ENCODE measurements at places on chromosomes 2 and 18.

GRCh38 chr2:191757208-191757607 is 79.3 kb downstream of the NABP1 start:
- DNase-seq: no peak

DNA sequence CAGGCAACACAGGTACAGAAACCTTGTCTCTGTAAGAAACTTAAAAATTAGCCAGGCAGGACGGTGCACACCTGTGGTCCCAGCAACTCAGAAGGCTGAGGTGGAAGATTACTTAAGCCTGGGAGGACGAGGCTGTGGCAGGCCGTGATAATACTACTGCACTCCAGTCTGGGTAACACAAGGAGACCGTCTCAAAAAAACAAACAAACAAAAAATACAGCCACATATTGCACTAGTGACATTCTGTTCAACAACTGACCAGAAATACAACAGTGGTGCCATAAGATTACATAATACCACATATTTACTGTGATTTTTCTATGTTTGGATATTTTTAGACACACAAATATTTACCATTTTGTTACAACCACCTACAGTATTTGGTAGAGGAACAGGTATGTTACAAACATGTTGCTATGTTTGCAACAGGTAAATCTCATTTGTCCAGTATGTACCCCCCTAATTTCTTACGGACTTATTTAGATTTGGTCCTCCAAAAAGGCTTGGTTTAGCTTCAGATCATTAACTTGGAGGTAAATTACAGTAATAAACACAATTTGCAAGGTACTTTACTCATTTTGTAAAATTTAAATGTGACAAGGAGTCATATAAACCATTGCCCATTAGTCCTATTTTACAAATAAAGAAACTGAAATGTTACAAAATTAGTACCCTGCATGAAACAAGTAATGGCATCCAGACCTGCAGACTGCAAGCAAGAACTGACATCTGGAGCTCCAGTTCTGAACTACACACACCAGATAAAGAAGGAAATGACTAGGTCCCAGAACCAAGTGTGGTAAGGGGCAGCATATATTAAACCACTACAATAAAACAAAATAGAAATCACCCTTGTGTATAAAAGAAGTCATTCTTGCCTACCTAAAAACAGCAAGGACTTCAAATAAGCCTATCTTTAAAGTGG is 36.8 kb downstream of the TRIP12 start:
- no peak for DNase-seq

DNA sequence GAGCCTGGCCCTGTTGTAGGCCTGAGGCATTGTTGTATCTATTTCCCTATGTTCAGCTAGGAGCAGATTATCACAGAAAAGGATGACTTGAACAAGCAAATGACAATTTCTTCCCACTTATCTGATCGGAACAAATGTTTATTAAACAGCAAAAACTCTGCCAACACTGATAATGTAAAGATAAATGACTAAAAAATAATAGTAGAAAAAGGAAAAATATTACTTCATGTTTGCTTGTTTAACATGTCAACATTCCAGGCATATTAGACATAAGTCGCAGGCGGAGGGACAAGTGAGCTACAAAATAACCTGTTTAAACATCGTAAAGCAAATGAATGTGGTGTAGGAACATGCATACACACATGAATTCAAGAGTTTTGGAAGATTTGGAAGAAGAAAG is 257.9 kb downstream of the TMX3 start:
- DNase-seq: peak; percentile 48

DNA sequence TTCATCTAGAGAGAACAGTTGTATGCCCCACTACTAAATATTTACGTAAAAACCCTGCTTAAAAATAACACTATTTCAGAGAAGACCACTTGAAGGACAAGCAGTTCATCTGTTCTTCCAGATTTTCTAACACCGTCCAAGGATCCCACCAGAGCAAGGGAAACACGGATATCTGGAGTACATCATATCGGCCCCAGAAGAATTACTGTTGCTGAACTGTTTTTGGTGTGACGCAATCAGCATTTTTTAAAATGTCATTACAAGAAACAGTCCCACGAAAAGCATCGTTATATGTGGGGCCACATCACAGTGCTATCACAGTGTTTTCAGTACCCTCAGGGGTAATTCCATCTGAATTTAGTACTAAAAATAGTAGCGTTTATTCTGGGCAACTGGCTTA is 134.5 kb upstream of the PKDCC start:
- peak; percentile 32 for DNase-seq

- no peak for DNase-seq
Measured at GRCh38 chr18:48460929-48461583, 51.9 kb upstream of the ZBTB7C start.

DNA sequence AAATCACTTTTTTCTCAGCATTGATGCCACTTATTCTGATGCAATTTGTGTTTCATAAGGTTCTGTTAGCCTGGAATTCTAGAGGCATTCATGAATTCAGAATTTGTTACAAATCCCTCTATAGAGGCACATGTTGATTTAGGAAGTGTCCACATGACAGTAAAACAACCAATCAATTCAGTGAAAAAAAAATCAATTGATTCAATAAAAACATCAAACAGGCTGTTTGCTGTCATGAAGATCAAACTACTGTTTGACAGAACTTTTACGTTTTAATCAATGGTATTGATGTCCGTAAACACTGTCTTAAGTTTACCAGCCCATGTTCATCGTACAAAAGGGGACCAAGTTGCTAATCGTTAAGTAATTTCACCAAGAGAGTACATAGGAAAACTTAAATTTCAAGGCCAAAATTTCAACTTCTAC is 261.5 kb downstream of the FIGN start:
- no peak for DNase-seq

DNA sequence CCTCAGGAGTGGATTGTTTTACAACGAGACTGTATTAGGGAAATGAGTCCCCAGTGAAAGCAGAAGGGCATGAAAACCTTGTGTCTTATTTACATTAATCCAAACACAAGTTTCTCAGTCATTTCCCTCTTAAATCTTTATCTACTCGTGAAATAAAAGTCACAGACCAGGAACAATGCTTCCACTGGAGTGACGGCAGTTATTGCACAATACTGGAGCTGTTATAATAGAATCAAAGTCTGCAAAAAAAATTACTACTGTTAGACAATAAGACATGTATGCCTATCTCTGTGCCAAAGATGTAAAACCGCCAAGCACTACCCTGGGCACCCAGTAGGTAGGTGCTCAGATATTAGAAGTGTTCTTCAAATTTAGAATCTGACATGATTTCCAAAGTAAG is 375.5 kb downstream of the ZNF521 start:
- no peak for DNase-seq

- peak; percentile 81 for DNase-seq
Measured at GRCh38 chr18:73688851-73689711, 458.6 kb downstream of the FBXO15 start.

GRCh38 chr18:24185805-24186204 is 46.9 kb downstream of the CABYR start:
- peak; percentile 82 for DNase-seq

- no peak for DNase-seq
Measured at GRCh38 chr2:71888751-71889445, 258.8 kb downstream of the CYP26B1 start.

DNA sequence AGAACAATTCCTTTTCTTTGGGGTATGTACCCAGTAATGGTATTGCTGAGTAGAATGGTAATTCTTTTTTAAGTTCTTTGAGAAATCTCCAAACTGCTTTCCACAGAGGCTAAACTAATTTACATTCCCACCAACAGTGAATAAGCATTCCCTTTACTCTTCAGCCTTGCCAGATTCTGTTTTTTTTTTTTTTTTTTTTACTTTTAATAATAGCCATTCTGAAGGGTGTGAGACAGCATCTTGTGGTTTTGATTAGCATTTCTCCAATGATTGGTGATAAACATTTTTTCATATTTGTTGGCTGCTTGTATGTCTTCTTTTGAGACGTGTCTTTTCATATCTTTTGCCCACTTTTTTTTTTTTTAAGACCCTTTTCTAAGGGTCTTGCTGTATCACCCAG is 137.4 kb downstream of the RTN4 start:
- no peak for DNase-seq

DNA sequence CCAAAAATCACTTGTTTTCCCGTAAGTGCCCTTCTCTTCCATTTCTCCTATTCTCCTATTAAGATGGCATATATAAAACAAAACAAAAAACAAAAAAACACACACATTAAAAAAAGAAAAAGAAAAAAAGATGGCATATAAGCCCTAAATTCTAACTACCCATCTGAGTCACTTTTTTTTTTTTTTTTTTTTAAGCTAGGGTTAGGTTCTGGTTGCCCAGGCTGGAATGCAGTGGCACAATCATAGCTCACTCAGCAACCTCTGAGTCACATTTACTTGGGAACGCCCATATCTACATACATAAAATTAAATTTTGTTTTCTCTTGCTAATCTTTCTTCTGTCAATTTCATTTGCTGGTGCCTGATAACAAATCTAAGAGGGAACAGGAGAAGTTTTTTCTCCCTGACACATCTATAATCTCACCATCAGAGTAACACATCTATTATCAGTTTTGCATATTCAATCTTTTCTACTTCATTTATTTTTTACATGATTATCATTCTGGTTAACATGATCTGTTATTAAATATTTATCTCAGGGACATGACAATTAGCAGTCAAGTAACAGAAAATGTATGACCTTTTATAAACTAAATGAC is 52.1 kb downstream of the EEF1B2 start:
- peak; percentile 85 for DNase-seq

GRCh38 chr18:48002933-48003365 is 72.5 kb upstream of the SMAD2 start:
- DNase-seq: peak; percentile 61

- peak; percentile 0 for DNase-seq
Measured at GRCh38 chr2:21175895-21176646, 52.3 kb downstream of the TDRD15 start.

GRCh38 chr18:78427081-78427480 is 552.5 kb upstream of the SALL3 start:
- DNase-seq: no peak

GRCh38 chr2:74450570-74451190 is 4.2 kb upstream of the INO80B start:
- DNase-seq: no peak

DNA sequence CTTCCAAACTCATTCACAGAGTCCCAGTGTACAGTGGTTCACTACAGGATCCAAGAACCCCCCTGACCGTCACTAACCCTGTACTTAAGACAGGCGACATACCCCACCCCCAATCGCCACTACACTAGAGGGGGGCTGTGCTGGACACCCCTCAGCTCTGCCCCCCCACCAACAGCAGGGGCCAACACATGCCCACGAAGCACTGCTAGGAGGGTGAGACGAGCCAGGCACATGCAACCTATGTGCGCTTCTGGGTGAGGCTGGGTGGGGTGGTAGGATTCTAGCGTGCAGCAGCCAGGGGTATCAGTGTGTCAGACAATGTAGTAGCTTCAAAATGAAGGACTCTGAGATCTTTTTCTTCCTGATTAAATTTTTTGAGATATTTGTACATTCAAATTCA is 67.8 kb downstream of the UXS1 start:
- DNase-seq: no peak

DNA sequence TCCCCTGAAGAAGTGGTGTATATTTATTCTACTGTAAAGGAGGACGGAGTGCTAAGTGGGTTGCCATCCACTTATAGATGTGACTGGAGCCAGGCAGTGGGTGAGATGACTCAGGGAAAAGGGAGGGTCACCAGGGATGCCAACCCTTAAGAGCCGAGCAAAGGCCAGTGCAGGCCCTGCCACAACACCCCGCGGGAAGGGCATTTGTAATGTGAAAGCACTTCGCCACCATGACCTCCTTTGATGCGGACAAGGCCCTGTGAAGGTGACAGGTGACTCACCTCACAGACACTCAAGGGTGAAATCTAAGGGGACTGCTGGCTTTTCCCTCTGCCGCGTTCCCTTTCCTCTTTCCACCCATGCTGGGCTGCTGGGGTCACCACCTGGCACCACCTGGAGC is 50.2 kb upstream of the MRPL33 start:
- DNase-seq: no peak

- DNase-seq: peak; percentile 84
Measured at GRCh38 chr2:229174794-229175496, 96.1 kb downstream of the PID1 start.

Data from cardiac fibroblast (primary cell).